Epithelial cell of proximal tubule (primary cell): ENCODE measurements at places on chromosomes 13 and 19.

- no peak for DNase-seq
Measured at GRCh38 chr13:21164631-21165030, 11.7 kb downstream of the SKA3 start.

DNA sequence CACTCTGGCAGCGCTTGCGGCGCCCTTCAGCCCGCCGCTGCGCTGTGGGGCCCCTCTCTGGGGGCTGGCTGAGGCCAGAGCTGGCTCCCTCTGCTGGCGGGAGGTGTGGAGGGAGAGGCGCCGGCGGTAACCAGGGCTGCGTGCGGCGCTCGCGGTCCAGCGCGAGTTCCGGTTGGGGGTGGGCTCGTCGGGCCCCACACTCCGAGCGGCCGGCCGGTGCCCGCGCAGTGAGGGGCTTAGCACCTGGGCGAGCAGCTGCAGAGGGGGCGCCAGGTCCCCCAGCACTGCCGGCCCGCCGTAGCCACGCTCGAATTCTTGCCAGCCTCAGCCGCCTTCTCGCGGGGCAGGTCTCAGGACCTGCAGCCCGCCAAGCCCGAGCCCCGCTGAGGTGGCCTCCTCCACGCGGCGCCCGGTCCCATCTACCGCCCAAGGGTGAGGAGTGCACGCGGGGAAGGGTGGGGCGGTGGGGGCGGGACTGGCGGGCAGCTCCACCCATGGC lies 879.0 kb upstream of the SLITRK5 start:
- no peak for DNase-seq

DNA sequence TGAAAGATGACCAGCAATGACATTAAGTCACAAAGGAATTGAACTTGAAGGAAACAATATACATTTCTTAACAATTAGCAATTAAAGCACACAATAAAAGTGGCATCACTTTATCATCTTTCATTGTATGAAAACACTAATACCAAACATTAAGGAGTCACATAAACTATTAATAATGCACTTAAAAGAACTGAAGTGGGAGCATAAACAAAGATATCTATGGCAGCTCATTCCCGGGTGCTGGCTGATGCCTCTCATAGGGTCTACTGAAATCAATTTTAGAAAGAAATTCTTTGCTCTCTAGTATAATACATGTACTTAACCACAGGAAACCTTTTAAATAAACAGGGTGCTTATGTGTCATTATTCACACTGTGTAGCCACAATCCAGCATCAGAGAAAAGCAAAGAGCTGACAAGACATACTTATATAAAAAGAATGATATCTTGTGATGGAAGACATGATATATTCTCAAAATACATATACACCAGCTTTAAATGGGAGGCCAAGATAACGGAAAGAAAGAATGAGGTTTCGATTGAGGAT lies 1207.8 kb downstream of the EFNB2 start:
- DNase-seq = no peak

GRCh38 chr19:49436381-49437017 lies 4.8 kb downstream of the SLC17A7 start:
- DNase-seq = no peak

- DNase-seq = no peak
Measured at GRCh38 chr13:105207572-105208293, 1327.7 kb downstream of the EFNB2 start.

DNA sequence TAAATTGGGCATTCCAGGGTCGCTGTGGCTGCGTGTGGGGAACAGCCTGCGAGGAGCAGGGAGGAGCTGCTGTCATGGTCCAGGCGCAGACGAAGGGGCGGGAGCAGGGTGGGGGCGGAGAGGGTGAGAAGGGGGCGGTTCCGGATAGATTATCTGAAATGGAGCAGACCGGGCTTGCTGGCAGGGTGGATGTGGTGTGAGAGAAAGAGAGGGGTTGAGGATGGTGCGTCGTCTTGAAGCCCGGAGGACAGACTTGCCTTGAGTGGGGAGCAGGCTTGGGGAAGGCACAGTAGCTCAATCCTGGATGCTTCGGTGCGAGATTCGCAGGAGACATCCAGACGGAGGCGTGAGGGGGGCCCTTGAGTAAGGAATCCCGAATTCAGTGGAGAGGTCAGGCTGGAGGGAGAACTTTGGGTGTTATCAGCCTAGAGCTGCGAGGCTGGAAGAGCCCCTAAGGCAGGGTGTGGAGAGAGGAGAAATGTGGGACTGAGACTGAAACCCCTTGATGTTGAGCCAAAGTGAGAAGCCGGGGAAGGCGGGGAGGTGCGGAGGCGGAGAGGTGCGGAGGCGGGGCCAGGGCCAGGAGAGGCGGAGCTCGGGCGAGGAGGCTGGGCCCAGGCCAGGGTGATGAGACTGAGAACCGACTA lies 40.6 kb downstream of the DPF1 start:
- DNase-seq = no peak

DNA sequence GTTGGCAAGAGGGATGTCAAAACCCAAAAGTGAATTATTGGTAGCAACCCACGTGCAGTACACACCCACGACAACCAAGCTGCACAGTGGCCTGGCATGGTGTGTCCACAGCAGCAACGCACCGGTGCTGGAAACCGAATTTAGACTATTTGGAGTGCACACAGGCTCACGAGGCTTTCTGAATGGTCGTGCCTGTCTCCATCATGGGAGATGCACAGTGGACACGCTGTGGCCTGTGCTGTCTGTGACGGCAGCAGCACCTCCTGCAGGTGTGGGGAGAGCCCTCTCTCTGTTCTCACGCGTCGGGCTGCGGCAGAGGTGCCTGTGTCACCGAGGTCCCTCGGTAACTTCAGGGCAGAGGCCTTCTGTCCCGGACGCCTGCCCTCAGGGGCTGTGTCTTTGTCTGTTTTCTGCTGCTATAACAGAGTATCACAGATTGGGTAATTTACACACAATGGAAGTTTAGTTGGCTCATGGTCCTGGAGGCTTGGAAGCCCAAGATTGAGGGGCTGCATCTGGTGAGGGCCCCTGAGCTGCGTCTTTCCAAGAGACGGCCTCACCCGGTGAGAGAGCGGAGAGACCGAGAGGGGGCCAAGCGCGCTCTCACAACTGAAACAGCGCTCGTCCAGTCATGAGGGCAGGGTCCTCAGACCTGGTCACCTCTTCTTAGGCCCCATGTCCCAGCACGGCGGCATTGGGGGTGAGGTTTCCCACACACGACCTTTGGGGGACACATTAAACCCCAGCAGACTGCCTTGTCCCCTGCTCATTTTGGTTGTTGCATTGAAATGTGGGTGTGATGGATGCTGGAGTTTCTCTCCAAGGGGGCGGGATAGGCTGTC lies 9.1 kb upstream of the MCF2L start:
- no peak for DNase-seq

DNA sequence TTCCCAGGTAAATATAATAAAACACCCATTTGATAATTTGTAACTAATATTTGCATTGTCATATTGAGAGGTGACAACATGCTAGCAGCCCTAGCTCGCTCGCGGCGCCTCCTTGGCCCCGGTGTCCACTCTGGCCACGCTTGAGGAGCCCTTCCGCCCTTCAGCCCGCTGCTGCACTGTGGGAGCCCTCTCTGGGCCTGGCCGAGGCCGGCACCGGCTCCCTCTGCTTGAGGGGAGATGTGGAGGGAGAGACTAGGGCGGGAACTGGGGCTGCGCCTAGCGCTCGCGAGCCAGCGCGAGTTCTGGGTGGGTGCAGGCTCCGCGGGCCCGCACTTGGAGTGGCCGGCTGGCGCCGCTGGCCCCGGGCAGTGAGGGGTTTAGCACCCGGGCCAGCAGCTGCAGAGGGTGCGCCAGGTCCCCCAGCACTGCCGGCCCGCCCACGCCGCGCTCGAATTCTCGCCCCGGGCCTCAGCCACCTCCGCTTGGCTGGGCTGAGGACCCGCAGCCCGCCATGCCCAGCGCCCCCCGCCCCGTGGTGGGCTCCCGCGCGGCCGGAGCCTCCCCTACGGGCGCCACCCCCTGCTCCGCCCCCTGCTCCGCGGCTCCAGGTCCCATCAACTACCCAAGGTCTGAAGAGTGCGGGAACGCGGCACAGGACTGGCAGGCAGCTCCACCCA lies 594.4 kb downstream of the SLITRK6 start:
- no peak for DNase-seq

- DNase-seq = no peak
Measured at GRCh38 chr13:74868049-74868448, 613.9 kb downstream of the TBC1D4 start.

GRCh38 chr13:73307481-73307880 lies 248.7 kb downstream of the KLF5 start:
- DNase-seq = no peak

DNA sequence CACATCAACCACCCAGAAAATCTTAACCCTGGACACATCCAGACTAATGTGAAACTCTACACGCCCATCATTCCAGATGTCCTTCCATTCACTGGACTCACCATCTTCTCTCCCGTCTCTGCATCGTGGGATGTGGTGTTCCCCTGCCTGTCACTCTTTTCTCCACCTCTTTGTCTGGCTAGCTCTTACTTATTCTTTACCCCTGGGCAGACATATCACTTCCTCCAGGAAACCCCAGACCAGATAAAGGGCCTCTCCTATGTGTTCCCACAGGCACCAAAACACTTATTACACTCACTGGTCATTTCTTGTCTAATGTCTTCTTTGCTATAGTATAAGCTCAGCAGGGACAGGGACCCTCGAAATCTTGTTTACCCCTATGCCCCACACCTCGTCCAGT lies 109.3 kb upstream of the IPO5 start:
- DNase-seq = no peak
